Fibroblast of skin of back (primary cell): ENCODE measurements at places on chromosomes 7 and 10.

GRCh38 chr7:39488467-39489393 is 77.5 kb upstream of the YAE1 start:
- no peak for DNase-seq

DNA sequence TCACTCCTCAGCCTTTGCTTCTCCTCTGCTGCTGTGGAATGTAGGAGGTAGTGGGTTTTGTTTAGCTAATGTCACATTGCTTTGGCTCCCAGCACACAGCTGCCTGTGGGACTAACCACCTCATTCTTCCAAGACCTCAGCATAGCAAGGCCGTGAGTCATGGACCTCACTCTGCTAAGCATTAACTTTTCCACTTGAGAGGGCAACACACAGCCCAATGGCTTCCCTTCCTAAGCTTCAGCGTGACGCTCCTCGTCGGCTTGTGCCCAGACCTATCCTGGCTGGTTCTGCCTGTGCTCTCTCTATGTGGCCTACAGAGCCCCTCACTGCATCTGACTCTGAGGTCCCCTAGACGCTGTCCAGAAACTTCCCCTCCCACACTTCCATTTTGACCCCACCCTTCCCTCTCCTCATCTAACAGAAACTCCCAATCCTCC is 23.3 kb downstream of the MYOF start:
- peak; percentile 100 for DNase-seq

DNA sequence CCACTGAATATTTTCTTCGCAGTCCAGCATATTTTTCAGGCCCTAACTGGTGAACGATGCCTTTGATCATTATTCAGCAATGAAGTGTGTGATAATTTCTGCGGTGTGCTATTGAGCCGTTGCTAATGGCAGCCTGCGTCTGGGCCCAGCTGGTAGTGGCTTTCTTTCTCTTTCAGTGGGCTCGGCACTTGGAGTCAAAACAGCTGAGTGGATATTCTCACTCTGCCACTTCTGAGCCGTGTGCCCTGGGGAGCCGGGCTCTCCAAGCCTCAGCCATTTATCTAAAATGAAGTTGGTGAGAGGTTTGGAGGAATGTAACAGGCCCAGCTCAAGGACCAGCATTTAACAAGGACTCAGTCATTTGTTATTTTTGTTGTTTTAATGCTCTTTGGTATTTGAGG is 87.5 kb upstream of the IFRD1 start:
- peak; percentile 46 for DNase-seq

DNA sequence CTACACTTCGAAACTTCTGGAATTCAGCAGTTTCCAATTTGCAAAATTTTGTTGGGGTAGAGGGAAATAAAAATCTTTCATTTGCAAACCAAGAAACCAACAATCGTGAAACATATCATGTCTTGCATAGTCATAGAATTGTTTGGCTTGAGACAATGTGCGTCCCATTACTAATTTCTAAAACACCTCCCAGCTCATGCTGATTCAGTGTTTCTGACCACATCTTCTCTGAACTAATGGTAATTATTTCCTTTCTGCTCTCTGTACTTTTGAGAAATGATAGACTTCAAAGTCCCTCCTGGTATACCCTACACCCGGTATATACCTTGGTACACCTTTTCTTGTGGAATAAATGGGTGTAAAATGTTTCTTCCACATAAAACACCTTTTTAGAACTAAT is 41.8 kb upstream of the TSPAN13 start:
- no peak for DNase-seq

DNA sequence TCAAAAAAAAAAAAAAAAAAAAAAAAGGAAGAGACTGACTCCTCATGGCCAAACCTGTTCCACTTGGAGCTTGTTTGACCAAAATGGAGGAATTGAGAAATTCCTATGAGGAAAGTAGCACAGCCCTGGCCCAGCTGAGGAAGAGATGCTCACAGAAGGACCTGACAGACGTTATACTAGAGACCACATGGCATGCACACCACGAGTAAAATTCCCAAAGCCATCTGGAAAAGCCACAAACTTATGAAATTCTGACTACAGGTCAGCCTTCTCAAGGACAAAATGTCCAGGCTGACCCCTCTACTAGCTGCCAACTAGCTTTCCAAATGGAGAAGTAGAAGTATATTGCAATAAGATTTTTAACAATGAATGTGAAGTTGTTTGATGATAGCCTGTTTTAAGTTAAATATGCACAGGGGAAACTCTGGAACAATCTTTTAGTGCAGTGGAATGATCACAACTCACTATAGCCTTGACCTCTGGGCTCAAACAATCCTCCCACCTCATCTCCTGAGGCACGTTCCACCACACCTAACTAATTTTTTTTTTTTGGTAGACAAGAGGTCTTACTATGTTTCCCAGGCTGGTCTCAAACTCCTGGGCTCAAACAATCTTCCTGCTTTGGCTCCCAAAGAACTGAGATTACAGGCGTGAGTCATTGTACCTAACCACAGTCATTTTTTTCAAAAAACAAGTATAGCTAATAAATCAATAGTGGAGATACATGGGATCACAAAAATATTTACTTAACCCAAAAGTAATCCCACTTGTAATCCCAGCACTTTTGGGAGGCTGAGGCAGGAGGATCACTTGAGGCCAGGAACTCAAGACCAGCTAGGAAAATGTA is 75.7 kb downstream of the AKR1D1 start:
- no peak for DNase-seq

DNA sequence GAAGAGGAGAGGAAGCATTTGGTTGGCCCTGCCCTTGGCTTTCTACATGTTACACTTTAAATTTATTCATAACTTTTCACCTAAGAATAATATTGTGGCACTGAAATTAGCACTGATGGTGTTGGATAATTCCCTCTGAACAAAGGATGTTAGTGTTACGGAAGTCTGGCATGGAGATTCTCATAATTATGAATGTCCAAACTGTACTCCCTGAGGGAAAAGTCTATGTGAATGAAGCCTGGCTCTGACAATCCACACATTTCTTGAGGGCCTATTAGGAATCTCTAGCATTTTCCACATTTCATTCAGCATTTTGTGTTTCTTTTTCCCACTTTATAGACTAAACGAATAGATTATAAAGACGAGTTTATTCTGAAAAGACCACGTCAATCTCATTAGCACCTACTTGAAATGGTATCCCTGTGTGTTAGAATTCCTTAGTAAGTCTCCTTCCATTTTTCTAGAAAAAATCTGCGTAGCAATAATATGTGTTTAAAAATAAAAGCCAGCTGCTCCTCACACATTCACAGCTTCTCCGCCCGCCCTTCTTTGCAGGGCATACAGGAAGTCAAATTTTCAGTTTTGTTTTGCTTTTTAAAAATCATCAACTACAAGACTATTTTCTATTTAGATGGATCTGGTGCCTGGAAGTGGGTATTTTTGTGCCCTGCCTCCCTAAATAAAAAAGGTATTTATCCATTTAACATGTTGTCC is 131.8 kb upstream of the PALS2 start:
- DNase-seq: no peak

- no peak for DNase-seq
Observed at GRCh38 chr7:33145156-33145555, 15.8 kb downstream of the BBS9 start.

GRCh38 chr7:20393616-20394015 is 62.9 kb downstream of the ITGB8 start:
- DNase-seq: no peak

GRCh38 chr7:376306-377079 is 86.5 kb downstream of the FOXL3 start:
- no peak for DNase-seq

DNA sequence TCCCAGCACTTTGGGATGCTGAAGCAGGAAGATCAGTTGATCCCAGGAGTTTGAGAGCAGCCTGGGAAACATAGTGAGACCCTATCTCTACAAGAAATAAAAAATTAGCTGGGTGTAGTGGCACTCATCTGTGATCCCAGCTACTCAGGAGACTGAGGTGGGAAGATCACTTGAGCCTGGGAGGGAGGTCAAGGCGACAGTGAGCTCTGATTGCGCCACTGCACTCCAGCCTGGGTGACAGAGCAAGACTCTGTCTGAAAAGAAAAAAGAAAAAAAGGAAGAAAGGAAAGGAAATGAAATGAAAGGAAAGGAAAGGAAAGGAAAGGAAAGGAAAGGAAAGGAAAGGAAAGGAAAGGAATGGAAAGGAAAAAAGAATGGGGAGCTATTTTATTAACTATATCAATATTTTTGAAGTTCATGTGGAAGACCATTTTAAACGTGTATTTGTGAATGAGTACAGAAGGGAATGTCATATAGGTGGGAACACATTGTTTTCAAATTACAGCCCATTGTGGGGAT is 7.1 kb upstream of the IFIT2 start:
- no peak for DNase-seq

DNA sequence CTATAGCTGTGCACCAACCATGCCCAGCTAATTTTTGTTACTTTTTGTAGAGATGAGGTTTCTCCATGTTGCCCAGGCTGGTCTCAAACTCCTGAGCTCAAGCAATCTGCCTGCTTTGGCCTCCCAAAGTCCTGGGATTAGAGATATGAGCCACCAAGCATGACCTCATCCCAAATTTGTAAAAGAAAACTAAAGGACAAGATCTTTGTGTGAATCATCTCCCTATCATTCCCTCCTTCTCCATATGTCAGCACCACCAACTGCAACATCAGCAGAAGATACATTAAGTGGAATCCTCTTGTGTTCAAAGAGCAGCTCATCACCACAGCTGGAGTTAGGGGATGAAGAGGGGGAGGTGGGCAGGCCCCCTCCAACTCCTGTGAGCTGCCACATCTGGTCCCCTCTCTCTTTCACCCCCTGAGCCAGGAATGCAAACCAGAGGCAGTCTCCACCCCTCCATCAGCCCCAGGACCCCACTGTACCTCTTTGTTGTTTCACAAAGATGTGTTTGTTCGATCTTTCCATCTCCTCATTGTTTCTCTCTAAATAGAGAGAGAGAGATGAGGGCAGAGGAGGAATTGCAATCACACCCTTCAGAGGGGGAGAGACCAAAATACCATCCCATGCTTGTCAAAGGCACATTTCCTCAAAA is 47.3 kb upstream of the PIP4K2A start:
- DNase-seq: peak; percentile 61

- no peak for DNase-seq
Observed at GRCh38 chr10:10925667-10926066, 92.0 kb upstream of the CELF2 start.

- peak; percentile 20 for DNase-seq
Observed at GRCh38 chr10:71512761-71513539, 116.2 kb downstream of the CDH23 start.

DNA sequence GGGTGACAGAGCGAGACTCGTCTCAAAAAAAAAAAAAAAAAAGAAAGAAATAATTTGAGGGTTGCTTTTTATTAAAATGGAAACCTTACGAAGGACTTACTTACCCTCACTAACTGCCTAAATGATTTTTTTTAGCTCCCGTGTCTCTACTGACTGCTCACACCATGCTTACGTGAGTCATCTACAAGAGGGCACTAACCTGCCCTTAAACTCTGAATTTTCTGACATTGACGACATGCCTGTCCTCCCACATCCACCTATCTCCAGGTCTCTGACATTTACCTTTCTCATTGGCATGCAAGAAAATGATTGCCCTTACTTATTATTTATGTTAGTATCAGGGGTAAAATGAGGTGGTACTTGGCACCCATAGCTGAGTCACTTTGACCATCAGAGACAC is 1286.3 kb upstream of the AUTS2 start:
- DNase-seq: no peak

DNA sequence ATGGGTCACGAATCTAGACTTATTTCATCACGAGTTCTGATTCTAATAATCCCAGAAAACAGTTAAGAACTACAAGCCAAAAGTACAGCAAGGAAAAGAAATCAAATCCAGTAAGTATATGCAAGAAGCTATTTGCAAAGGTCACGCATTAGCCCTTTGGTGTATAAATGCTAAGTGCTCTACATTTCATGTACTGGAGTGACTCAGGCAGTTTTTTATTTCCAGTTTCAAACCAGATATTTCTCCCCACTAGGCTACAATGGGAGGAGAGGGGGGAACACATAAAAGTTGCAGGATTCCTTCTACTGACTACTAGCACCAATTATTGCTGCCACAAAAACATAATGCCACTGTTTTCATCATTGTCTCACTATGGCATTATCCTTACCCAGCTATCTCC is 148.0 kb downstream of the NRCAM start:
- DNase-seq: no peak

DNA sequence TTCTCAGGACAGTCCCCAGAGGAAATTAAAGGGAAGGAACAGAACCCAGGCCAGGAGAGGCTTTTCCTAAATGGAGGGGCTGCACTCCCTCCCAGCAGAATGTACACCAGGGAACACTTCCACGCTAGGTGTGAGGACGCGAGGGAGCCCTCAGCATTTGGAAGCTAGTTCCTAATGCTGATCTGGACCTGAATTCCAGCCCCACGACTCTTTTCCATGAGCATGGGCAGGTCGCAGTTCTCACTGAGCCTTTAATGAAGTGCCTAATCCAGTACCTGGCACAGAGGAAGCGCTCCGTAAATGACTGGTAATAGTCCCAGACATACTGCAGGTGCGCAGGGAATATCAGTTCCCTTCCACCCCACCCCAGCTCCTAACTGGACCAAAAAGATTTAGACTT is 1.1 kb downstream of the ALOX5 start:
- no peak for DNase-seq

DNA sequence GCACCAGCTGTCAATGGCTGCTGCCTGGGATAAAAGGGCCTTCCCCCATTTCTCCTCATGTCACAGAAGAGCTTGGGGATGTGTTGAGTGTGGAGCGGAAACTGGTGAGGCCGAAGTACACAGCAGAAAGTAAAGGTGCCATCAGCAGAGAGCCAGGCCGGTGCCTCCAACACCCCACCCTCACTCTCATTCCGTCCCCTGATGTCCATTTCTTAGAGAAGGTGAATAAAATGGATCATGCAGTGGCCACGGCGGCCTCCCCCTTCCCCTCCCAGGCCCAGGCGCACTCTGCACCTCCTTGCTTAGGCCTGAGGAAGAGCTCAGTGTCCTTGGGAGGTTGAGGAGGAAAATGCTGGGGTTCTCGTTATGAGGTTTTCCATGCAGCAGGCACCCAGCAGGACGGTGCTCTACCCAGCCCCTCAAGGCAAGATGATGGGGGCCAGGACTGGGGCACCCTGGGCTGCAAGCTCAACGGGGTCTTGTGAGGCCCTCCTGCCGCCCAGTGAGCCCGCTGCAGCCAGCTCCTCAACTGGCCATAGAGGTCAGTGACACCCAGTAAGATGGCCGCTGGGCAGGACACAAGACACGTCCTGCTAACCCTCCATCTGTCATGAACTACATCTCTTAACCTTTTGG is 163.9 kb downstream of the ADARB2 start:
- DNase-seq: no peak

- DNase-seq: peak; percentile 57
Observed at GRCh38 chr7:30845426-30846135, 66.1 kb upstream of the AQP1 start.
